NCI-H1436 treated with DMSO at 0.1 percent for 48 hours (cell line): ENCODE measurements at places on chromosomes 4 and X.

- DNase-seq = no peak
Observed at GRCh38 chr4:13710246-13710885, 82.8 kb upstream of the BOD1L1 start.

DNA sequence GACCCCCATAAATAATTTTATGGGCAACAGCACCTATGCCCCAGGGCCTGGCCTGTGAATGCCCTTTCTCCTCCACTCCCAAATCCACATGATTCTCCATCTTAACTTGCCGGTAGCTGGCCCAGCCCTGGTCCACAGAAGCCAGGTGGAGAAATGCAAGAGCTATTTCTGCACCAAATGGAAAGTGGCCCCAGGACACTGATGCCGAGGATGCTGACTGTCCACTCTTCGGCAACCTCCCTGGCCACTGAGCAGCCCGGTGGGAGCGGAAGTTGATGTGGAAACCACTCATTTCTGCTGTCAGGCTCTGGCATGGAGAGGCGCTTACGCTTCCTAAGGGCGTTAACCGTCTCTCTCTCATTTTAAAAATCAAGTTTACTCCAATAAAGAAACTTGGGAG is 58.8 kb downstream of the JAKMIP1 start:
- no peak for DNase-seq

DNA sequence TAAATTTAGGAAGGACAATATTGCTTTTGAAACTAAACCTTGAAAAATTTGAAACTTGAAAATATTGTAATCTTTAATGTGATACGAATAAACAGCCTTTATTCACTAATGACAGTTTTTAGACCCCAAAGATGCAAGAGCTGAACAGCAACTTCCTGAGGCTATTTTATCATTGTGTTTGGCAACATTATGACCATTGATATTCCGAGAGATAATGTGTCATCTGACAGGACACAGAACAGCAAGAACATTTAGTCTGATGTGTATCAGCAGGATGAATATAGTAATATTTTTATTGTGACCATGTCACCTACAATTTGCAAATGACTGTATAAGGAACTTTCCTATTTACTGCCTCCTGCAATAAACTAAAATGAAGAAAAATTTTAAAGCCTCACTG is 316.0 kb downstream of the ADAM29 start:
- no peak for DNase-seq

- DNase-seq = no peak
Observed at GRCh38 chrX:38151441-38151840, 69.2 kb downstream of the SRPX start.

GRCh38 chr4:102352781-102353180 is 7.5 kb upstream of the SLC39A8 start:
- DNase-seq = no peak

DNA sequence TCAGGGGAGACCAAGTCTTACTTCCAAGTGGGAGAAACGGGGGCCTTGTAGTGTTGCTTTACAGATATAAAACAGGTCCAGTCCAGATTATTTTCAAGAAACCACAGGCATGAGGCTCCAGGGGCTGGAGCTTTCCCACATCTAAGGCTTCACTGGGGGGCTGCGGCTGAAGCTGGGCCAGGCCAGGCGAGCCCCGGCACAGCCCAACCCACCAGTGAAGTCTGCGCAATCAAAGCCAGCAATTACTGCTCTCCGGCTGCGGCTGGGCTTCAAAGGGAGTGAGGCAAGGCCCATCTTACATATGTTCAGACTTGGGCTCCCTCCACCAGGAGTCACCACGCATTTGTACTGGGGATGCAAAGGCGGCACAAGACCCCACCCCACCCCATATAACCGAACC is 61.7 kb downstream of the HADH start:
- DNase-seq = no peak

DNA sequence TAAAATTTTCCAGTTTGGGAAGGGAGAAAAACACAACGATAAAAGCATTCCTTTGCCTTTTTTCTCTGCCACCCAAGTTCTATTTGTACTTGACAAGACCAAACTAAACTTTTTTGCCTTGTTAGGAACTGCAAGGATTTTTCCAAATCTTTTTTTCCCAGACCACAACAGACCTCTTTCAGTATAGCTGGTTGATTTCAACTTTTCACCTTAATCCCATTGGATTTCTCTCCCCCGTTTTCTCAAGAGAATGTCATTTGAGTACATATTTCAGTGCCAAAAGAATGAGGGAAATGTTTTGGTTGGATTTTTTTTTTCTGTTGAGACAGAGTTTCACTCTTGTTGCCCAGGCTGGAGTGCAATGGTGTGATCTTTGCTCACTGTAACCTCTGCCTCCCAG is 18.5 kb upstream of the SGMS2 start:
- DNase-seq = no peak

DNA sequence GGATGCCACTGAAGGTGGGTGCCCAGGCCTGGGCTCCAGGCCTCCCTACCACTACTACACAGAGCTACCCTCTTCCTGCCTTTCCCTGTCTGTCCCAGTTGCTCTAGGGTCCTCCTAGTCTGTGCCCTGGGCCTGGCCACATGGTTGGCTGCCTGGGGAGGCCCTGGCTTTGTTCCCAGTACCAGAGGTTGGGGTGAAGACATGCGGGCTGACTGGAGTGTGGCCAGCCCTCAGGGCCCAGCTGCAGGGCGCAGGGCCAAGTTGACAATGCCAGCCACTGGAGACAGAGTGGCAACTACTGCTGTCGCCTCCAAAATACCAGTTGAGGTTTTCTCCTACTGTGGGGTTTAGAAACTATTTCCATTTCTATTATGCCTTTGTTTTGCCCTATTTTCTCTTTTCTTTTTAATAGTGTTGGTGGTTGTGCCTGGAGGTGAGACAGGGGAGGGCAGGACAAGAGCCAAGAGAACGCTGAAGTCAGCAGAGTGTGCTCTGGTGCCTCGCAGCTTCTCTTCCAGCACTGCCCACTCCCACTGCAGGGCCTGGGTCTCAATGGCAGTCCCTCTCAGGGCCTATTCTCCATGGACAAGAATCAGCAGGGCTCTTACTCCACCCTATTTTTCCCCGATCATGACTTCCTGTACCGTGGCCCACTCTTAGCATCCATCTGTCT is 32.2 kb upstream of the XPNPEP2 start:
- DNase-seq = no peak

DNA sequence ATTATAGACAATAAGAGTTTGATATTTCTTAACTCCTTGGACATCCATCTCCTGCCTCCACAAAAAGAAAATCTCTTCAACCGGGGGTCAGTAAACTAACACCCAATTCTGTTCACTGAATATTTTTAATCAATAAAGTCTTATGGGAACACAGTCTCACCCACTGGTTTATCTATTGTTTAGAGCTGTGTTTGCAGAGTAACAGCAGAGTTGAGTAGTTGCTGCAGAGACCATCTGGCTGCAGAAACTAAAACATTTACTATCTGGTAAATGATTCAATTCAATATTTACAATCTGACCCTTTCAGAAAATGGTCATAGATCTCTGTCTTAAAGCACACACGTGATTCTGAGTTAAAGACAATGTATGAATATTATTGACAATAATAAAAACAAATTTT is 94.0 kb downstream of the TMA16 start:
- DNase-seq = no peak

- DNase-seq = no peak
Observed at GRCh38 chr4:7255488-7255881, 63.1 kb downstream of the SORCS2 start.

DNA sequence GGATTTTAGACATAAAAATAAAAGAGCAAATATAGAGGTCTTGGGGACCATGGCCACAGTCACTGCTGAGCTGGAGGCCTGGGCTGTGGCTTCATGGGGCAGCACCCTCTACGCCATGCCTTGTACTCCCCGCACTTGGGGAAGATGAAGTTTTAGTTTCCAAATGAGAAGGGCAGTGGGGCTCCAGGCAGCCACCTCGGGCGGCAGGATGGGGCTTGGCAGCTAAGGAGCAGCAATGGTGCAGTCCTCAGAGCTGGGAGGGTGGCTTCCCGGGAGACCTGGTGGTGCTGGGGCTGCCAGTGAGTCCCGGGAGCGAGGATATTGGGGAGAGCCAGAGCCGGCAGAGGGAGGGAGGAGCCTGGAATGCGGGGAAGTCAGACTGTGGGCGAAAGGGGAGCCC is 2.4 kb downstream of the CXCR3 start:
- DNase-seq = no peak

DNA sequence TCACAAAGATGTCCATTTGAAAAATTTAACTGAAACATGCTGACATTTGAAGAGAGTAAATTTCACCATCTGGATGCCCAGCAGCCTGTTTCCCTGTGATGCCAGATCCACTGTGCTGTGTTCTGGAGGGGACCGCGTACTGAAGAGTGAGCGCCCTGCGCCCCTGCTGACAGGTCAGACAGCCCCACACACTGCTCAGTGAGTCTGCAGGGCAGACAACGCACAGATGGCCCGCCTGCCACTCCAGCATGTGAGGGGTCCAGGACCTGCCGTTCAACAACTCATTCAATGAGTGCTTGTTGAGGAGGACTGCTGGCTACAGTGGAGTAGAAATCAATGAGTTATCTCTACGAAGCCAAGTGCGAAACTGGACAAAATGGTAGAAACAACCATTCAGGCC is 49.2 kb downstream of the FGFRL1 start:
- DNase-seq = no peak

DNA sequence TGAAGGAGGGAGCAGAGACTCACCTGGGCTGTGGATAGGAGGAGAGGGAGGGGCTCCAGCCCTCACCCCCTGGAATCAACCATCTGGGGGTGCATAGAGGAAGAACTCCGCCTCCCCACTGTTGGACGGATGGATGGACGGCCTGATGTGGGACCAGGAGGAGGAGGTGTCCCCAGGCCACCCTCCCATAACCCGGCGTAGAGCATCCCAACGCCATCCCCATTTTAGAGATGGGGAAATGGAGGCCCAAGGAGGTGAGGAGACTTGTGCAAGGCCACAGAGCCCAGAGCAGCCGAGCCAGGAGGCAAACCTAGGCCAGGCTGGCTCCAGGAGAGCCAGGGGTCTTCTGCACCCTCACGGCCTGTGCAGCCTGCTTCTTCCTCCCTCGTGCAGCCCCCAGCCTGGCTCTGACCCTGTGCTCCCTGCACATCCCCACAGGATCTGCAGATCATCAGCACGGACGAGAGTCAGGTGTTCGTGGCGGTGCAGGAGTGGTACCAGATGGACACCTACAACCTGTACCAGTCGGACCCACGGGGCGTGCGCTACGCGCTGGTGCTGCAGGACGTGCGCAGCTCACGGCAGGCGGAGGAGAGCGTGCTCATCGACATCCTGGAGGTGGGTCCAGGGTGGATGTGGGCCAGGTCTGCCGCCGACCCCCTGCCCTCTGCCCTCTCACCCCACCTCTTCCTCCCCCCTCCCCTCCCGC is 241.0 kb upstream of the PSAPL1 start:
- DNase-seq = no peak

GRCh38 chrX:68443155-68443868 is 10.0 kb upstream of the OPHN1 start:
- DNase-seq = no peak

- no peak for DNase-seq
Observed at GRCh38 chr4:149885896-149886295, 70.3 kb upstream of the IQCM start.

- DNase-seq = no peak
Observed at GRCh38 chr4:80112236-80112635, 39.2 kb upstream of the ANTXR2 start.

- DNase-seq = no peak
Observed at GRCh38 chr4:119841361-119841760, 212.8 kb upstream of the PDE5A start.

GRCh38 chr4:153757407-153757806 is 2.4 kb downstream of the RNF175 start:
- no peak for DNase-seq

DNA sequence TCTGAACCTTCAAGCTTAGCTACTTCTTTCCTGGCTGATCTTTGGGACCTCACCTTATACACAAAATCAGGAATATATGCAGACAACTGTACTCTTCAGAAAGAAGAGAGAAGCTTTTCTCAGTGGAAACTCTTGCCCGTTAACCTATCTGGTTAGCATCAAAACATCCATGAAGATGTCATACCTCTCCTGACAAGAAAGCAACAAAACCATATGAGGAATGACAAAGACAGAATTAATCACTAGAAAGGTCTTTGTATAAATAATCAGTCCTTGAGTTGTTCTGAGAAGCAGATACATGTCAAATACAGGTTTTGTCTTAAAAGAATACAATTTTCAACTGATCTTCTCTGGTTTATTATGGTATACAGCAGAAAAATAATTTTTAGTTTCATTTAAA is 130.8 kb downstream of the FAT4 start:
- no peak for DNase-seq

DNA sequence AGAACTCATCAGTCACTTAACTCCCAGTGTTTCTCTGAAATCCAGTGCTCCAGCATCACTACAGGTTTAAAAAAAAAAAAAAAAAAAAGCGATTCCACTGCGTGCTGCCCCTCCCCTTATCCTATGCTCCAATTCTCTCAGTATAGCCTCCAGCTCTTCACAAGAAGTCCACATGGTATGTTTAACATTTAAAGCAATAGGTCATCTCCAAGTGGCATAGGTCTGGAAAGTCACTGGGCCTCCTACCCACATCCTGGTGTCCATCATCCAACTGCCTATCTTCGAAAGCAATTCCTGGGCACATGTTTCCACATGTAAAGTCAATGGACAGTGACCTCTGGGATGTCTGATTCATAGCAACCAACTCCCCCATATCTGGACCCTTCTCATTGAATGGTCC is 66.5 kb upstream of the MAP3K15 start:
- DNase-seq = no peak

GRCh38 chr4:115090483-115091075 is 22.8 kb downstream of the NDST4 start:
- no peak for DNase-seq

DNA sequence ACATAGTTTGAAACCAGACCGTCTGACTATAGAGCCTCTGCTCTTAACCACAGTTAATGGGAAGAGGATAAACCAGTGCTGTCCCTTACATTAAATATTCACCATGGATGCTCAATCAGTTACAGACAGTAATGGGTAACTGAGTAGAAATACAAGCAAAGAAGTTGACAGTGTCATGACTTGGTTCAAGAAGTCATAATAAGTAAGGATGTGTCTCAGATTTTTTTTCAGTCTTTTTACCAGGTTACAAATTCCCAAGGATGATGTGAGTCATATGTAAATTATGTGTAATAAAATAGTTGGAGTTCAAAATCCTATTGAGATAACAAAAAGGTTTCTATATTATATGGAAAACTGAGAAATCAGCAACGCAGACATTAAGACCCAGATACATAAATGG is 31.1 kb downstream of the ZCCHC4 start:
- DNase-seq = no peak

GRCh38 chr4:152539556-152540292 is 3.8 kb upstream of the FBXW7 start:
- no peak for DNase-seq

- DNase-seq = no peak
Observed at GRCh38 chrX:18031726-18032375, 170.8 kb upstream of the RAI2 start.

DNA sequence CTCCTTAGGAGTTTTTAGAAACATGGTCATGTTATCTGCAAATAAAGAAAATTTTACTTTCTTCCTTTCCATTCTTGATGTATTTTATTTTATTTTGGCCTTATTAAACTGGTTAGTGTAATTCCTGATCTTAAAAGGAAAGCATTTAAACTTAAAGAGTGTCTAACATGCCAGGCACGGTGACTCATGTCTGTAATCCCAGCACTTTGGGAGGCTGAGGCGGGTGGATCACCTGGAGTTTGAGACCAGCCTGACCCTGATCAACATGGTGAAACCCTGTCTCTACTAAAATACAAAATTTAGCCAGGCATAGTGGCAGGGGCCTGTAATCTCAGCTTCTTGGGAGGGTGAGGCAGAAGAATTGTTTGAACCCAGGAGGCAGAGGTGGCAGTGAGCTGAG is 281.3 kb downstream of the PTTG2 start:
- no peak for DNase-seq
